ENCODE measurements at places on chromosomes 3 and 15.

DNA sequence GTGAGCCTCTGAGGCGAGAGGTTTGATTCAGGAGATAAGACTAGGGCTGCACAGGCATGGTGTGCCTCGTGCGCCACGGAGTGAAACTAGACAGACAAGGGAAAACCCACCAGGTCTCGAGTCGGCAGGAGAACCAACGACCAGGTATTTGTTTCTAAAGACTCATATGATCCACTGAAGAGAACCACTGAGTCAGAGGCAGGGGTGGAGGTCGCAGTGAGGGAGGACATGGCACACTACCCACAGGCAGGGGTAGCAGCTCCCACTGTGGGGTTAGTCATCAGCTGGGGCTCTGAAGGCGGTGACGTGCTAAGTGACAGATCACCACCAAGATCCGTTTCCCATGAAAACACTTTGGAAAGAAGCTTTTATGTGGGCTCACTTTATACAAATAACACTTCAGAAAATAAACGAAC lies 45.7 kb downstream of the CHSY1 start:
- no peak for DNase-seq

DNA sequence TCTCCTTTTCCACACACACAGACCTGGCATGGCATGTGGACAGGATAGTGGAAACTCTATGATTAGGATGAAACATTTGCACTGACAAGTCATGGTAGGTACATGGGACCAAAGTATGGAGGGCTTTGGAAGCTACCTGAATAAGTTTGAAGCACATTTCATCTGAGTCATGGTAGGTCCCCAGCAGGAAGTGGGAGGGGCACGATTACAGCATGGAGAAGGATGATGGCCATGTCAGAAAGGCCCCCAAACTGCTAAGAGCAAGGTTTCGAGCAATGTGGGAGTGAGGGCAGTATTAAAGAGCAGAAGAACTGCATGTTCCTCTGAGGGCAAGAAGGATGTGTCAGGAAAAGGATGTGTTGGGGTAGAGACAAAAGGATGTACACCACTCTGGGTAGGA lies 51.5 kb upstream of the CSTA start:
- DNase-seq = no peak

DNA sequence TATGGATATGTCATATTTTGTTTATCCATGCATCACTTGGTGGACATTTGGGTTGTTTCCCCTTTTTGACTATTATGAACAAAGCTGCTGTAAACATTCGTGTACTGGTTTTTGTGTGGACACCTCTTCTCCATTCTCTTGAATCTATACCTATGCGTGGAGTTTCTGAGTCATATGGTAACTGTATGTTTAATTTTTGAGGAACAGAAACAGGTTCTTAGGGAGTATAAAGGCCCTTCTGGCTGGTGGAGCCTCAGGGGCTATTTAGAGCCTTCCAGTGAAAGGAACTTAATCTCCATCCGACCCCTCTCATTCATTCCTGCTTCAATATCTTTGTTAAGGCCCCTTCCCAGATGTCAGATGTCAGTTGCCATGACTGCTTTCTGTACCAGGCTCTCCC lies 14.1 kb upstream of the CTXND1 start:
- no peak for DNase-seq

GRCh38 chr3:170079536-170080165 lies 41.9 kb downstream of the GPR160 start:
- DNase-seq = no peak

DNA sequence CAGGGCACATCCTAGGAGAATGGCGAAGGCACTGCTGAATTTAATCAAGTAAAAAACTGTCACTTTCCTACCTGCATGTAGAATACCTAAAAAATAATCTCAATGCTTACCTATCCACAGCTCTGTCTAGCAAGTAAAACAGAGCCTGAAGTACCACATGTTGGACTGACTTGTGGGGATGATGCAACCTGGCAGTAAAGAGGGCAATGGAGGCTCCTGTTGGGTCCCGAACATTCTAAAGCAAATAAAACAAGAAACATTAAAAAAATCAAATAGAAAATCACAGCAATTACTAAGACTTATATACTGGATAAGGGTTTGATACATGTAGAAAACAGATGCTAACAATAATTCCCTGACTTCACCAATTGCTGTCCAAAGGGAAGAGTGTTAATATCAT lies 56.1 kb downstream of the PTPN9 start:
- DNase-seq = no peak

All from DMS 273 treated with DMSO at 0.1 percent for 48 hours (cell line).